Glutamatergic neuron (in vitro differentiated cells): ENCODE measurements at places on chromosomes 1 and 21. TPM values are rescaled to one million over a fixed set of nuclear protein-coding genes. Genes with fewer than 3 reads are reported as not detected.
A peak's percentile ranks its signal among the peaks of the same experiment; 100 is the strongest.

GRCh38 chr1:53979712-53980450 is 33.7 kb downstream of the LRRC42 start:
- peak; percentile 48 for DNase-seq

GRCh38 chr1:29811727-29812407 is 575.5 kb downstream of the PTPRU start:
- no peak for DNase-seq

GRCh38 chr1:231357831-231358354 is 19.8 kb downstream of the SPRTN start:
- no peak for DNase-seq

LDLRAD1 gene
- not detected for total RNA-seq

OR2AK2 gene
- total RNA-seq: 0.49 TPM

COL8A2 gene
- total RNA-seq: not detected
